ENCODE measurements at places on chromosomes 2 and 18.

GRCh38 chr2:203492965-203493364 lies 42.1 kb downstream of the RAPH1 start:
- DNase-seq: no peak

DNA sequence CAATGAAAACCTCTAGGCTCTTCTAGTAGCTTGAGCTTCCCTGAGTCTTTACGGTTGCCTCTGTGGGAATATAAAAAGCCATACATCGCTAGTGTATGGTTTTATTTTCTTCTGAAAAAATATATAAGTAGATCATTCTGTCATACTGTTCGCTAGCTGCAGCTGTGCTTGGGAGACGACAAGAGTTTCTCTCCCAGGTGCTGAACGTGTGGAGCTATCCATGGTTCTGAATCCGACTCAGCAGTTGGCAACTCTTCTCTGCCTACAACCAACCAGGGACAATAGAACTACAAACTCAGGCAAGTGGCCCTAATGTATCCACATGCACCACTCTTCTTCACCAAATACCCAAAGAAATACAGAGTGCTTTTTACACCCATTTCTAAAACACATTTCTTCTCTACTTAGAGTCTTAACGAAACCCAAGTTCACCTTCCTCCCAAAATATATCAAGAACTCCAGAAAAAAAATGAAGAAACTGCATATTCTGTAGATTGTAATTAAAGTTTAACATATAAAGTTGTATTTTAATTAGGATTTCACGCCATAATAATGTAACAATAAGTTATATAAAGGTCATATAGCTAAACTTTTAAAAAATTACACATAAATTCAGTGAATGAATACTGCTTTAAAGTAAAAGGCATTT lies 2.2 kb upstream of the KCNH7 start:
- peak; percentile 74 for DNase-seq

- DNase-seq: no peak
These were observed 163.0 kb downstream of the FAM210A start for GRCh38 chr18:13563390-13563805.

DNA sequence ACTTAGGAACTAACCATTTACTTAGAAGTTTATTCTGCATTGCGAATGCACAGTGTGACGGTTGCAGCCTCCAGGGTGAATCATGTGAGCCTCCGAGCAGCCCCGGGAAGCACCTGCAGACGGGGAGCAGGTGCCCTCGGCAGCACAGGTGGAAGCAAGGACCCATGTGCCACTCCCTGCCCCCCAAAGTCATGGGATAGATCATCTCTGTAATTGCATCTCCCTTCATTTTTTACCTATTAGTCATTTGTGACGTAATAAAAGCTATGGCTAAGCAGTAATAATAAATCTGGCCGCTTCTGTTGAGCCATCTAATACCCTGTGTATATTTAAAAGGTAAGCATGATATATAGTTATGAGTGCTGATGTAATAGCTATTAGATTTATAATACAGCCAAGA lies 97.2 kb downstream of the PTGR3 start:
- no peak for DNase-seq

- DNase-seq: no peak
These were observed 31.6 kb upstream of the NCK2 start for GRCh38 chr2:105712981-105713596.

GRCh38 chr2:220006152-220006621 lies 378.8 kb downstream of the SLC4A3 start:
- no peak for DNase-seq

DNA sequence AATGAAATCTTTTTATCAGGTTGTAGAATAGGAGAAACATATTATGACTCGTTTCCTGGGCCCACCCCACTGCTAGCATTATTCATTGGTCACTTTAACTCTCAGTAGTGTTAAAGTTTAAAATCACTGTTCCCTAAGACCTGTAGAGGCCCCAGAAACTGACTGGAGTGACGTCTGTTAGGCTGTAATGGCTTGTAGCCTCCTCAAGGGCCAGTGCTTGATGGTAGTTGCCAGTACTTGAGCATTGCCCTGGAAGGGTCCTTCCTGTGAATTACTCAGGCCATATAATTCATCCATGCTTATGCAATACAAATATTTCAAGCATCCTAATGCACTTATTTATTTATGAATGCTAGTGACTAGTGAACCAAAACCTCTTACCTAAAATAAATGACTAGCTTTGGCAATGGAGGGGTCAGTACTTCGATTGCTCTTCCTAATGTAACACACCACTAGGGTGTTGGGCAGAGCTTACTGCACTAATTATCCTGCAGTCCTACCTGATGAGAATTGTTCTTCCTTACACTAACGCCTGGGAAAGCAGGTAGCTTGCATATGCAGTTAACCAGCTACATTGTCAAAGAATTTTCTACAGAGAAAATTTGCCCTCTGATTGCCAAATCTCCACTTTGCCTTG lies 31.2 kb downstream of the ARHGAP25 start:
- no peak for DNase-seq

GRCh38 chr2:188798159-188798558 lies 176.0 kb upstream of the COL3A1 start:
- DNase-seq: no peak
